Activated naive CD8-positive, alpha-beta T cell treated with anti-CD3 and anti-CD28 coated beads, Interleukin-2, amount 50 U/mL, for 16 hours (primary cell): ENCODE measurements at places on chromosomes 2 and 18.

DNA sequence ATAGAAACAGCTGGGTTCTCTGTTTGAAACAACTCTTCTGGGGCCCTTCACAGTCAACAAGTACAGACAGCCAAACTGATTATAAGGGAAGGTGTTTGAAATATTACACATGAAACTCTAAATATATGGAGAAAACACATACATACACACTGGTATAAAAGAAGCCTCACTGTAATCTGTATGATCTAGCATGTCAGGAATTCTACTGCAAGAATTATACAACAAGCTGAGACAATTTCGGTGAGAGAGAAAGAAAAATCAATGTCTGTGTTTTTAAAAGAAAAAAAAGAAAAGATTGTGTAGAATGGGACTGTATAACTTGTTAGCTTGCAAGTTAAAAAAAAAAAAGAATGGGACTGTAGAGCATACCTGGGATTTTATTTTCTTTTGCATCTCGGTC is 26.3 kb downstream of the IRS1 start:
- DNase-seq: no peak

GRCh38 chr18:59249199-59249774 is 24.0 kb downstream of the RAX start:
- DNase-seq: no peak

GRCh38 chr2:224870341-224870740 is 154.2 kb upstream of the CCDC195 start:
- no peak for DNase-seq

DNA sequence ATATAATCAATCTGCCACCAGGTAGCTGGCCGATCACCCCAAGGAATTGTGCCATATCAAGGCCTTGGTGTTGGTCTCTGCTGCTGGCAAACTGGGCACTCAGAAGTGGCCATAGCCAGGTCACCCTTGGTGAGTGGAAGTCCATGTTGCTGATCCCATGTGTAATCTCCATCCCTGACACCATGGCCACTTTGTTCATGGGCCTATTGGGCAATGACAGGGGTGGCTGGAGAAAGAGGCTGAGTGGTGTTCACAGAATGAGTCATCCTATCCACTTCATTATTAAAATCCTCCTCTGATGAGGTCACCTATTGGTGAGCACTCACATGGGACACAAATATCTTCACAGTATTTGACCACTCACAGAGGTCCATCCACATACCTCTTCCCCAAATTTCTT is 26.7 kb upstream of the CD226 start:
- no peak for DNase-seq

- no peak for DNase-seq
Observed at GRCh38 chr2:39636306-39636705, 29.4 kb upstream of the TMEM178A start.

DNA sequence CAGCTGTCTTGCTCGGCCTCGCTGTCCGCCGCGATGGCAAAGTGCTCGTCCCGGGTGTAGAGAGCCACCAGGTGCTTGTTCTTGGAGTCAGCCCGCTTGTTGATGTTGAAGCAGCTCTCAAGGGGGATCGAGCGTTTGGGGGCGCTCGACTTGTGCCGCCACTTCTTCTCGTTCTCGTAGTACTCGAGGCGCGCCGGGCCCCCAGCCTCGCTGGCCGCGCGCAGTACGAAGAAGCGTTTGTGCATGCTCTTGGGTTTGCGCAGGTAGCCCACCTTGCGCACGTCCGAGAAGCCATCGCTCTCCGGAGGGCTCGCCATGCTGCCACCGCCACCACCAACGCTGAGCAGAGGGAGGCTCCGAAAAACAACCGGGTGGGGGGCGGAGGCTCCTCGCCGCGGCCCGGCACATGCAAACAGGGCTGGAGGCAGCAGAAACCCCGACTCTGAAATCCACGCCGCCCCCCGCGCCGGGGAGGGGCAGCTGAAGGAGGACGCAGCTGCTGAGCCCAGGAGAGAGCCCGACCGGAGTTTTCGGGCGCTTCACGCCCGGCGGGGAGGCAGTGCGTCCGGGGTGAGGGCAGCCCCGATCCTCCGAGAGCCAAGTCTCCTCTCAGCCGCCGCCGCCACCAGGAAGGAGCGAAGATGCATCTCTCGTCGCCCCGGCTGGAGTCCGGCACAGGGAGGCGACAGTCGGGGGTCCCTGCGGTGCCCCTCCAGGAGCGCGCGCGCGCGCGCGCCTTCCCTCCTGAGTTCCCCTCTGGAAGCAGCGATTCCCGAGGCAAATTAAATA is 1.0 kb downstream of the IRS1 start:
- DNase-seq: no peak

DNA sequence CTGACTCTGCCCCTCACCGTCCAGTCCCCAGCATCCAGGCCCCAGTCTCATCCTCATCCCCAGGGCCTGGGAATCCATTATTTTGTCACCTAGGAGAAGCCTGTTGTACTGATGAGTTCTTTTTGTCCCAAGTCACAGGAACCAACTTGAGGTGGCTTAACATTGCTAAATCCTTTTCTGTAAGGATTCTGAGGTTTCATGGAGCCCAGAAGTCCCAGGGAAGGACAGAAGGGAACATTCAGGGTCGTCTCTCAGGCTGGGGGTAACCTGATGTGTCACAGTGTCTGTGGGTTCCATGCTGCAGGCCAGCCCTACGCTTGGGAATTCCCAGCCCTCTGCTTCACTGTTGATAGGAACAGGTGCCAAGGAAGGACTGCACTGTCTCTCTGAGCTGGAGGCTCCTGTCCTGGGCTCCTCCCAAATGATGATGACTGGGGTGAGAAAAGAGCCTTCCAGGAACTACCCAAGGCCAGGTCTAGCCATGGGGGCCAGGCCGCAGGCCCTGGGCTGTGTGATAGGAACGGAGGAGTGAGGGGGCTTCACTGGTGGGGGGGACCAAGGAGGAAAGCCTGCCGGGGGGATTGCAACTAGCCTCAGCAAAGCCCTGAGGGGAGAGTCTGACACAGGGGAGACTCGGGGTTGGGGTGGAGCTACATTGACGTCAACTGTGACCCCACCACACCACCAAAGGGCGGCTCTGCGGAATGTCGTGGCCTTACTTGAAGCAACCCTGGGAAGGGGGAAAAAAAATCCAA is 145.7 kb downstream of the SMAD7 start:
- DNase-seq: no peak

DNA sequence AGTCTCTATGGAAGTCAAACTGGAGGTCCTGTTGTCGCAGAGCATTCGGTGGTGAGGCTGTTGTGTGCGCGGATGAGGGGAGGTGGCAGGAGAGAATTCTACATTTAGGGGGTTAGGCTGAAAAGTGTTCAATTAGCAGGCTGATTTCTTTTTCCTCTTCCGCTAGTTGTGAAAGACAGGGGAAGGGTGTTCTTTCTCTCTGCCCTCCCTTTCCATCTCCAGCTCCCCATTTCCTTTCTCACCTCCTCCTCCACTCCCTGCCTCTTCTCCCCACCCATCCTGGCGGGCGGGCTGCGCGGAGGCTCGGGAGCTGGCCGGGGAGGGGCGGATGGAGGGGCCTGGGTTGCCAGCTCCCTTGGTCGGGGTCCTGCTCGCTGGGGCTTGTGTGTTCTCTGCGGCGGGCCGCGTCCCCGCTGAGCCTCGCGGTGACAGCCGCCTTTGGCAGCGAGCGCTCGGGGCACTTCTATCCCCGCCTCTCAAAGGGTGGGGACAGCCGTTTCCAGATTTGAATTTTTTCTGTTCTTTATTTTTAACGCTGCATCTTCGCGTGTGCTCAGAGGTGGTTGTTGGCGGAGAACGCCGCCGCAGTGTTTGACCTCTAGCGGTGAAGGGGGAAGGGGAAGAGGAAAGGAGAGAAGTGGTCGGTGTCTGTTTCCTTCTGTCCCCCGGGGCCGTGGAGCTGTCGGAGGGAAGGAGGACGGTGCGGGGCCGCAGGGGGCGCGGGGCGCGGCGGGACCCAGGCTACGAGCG is 3.6 kb downstream of the SOX11 start:
- DNase-seq: no peak

- DNase-seq: no peak
Observed at GRCh38 chr2:215695861-215696260, 260.0 kb upstream of the FN1 start.

DNA sequence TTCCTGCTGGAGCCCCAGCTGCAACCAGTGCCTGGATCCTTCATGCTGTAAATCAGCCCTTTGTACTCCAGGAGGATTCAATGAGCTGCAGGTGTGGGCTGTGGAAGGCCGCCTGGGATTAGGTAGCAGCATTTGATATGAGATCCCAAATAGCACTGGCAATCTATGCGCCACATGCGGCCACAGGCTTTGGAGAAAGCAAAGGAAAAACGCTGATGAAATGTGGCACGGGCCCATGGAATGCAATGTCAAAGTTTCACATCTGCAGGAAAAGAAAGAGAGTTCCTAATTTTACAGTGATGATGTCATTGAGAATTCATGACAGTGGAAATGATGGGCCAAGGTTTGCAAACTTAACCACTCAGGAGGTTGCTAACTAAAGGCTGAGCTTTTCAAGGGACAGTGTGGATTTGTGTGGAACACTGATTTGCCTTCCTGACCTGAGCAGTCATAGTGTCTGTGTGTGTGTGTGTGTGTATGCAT is 216.4 kb upstream of the OSR1 start:
- DNase-seq: no peak

GRCh38 chr2:178280244-178280852 is 86.0 kb downstream of the OSBPL6 start:
- peak; percentile 17 for DNase-seq

DNA sequence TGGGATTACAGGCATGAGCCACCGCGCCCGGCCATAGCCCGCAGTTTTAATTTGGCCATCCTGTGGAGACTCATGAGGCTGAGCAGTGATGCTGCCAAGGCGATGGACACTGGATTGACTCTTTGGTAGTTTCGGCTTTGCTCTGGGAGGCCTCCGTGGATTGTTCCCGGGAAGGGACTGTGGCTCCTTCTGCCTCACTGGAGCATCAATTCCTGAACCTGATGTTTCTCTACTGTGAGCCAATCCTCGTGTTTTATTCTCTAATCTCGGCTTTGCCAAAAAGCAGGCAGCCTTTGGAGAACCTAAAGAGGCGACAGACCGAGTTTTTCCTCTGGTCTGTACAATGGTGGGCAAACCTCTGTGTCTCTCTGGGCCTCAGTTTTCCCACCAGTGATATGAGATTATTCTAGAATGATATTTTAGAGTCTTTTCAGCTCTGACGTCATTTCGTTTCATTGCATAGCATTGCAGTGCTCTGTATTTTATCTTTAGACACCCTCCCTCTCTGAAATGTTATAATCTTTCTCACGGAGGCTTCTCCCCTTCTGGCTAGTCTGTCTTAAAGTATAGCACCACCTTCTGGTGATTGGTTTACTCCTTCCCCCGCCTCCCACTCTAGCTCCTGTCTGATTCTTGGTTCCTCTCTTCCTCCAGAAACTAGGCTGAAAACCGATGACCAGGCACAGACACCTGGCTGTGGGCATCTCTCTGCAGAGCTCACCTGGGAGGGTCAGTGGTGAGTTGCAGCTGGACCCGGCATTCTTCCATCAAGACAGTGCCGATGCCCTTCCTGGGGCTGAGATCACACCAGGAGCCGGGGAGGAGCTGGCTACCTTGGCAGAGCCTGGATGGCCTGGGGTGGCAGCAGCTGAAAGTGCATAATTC is 341.3 kb downstream of the MYCN start:
- DNase-seq: no peak

- DNase-seq: no peak
Observed at GRCh38 chr2:11488809-11489208, 22.8 kb upstream of the E2F6 start.

- no peak for DNase-seq
Observed at GRCh38 chr2:130365963-130366362, 10.1 kb downstream of the PTPN18 start.

DNA sequence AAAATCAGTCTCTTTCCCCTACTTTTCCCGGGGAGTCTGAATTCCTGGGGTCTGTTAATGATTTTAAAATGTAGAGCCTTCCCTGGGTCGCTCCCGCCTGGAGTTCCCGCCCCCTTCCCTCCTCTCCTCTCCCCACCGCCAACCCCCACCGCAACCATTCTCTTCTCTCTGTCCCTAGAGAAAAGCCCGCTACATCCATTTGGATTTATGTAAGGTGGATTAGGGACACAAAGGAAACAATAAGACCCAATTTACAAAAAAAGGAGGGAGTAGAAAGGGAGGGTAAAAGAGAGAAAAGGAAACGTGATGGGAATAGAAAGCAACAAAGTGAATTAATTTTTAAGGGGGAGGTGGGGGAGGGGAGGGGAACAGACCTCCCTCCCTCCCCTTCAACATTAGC is 2.2 kb downstream of the EPHA4 start:
- no peak for DNase-seq

DNA sequence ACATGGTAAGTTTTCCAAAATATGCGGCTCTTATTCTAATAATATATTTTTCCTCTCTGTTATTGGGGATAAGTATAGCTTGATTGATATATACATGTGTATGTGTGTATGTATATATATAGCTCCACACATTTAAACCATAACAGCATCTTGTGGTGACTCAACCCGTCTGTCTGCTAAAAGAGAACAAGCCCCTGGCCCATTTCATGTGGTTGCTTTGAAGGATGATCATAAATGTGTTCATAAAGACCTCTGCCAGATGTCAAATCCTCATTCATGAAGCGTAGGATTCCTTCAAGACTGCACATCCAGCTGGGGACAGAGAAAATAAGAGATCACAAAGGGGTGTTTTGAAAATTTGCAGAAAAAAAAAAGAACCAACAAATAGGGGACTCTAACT is 79.3 kb downstream of the RHOB start:
- DNase-seq: no peak

DNA sequence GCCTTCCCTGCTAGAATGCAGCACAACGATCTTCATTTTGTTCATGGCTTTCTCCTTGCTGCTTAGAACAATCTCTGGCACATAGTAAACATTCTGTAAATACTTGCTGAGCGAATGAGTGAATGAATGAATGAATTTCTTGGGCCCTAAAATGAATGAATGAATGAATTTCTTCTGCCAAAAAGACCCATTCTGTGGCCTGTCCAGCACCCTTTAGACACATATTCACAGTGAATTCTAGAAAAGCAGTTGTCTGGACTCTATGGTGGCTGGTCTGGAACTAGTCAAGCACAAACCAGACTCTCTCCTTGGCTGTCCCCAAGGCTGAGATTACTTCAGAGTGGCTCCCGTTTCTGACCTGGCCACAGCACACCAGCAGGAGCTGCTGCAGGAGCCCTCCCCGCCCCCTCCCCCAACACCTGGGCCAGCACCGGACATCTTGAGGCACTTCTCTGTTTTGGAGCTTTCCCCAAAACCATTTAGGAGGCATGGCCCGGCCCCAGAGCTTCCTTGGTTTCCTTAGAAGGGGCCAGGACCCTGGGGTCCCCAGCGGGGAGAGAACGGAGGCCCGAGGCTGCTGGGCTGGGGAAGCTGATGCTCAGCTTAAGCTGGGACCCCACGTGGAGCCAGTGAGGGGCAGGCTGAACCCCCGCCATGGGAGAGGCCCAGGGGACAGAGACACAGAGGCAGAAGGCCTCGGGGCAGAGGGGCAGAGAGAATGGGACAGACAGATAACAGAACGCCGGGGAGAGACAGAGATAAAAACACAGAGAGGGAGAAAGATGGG is 159.0 kb downstream of the ZFP36L2 start:
- no peak for DNase-seq
